Pancreas (tissue), 10 donors: ENCODE measurements at places on chromosomes 2 and 18.

DNA sequence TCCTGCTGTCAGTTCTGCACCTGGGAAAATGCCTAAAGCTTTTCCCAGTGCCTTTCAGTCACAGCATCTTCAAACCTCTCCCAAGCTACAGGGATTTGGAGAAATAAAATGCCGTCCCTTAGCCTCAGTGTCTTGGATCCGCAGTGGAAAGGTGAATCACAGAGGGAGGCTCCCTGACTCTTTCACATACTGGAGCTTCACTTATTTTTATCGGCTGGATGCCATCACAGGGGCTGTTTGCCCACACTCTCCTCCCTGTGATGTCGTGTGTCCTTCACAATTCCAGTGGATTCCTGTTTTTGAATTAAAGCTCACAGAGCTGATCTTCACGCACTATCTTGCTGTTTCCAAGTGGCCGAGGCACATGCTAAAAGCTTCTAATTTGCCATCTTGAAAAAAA lies 1303.1 kb upstream of the DDX18 start:
- H3K27me3 ChIP-seq = no peaks in the 10 kb centered on the region
- no peak overlapping the region for H3K4me3 ChIP-seq
- H3K4me1 ChIP-seq = no peaks in the 10 kb centered on the region
- H3K27ac ChIP-seq = no peak overlapping the region
- H3K36me3 ChIP-seq = no peaks in the 10 kb centered on the region
- DNase-seq = no peak

DNA sequence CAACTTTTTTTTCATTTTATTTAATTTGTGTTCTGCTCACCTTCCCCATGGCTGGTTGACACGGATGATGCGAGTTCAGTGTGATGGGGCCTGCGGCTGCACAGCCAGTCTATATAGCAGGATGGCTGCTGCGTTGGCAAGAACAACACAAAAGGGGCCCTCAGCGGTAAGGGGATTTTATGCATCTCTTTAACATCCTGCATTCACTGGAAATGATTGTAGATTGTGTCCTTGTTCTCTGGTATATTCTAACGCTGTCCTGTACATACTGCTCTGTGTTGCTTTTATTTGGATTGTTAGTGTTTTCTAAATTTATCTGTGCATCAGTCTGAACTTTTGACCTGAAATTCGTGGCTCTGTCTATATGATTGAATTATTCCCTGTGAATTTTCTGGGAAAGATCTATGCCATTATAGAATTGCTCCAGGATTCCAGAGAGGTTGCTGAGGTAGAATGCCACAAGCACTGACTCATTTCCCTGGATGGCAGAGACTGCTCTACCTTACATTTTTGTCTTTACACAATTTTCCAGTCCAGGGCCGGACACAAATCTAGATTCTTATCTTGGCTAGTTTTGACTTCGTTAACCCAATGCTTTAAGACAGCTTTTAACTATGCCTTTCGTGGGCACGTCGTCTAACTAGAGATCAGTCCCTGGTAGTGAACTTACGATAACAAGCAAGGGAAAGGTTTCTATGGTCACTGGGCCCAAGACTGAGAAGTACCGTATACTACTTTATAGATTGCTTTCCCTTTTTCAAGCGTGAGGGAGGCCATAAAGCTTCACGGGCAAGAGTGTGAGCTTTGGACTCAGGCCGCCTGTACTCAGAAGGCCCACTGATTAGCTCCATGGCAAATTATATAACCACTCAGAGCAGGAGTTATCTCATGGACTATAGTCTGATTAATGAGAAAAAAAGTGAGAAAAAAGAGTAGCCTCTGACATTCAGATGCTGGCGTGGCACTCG lies at the start of gene CRYGC:
Gene CRYGC (minus strand): TSS at position 85 of the 968 bp plus-strand sequence. CDS start 36 bp downstream, at position 49.
- H3K4me1 ChIP-seq = no peaks in the 10 kb centered on the region
- no peak within 1 kb of the TSS for H3K4me3 ChIP-seq
- no peaks in the 10 kb centered on the region for H3K27me3 ChIP-seq
- H3K27ac ChIP-seq = no peak within 1 kb of the TSS
- no peak for DNase-seq
- H3K36me3 ChIP-seq = no peaks in the 10 kb centered on the region

- H3K36me3 ChIP-seq = no peaks in the 10 kb centered on the region
- no peaks in the 10 kb centered on the region for H3K27me3 ChIP-seq
- no peak overlapping the region for H3K27ac ChIP-seq
- no peak for DNase-seq
- no peak overlapping the region for H3K4me3 ChIP-seq
Observed at GRCh38 chr2:69059731-69060290, 46.8 kb downstream of the ANTXR1 start.

DNA sequence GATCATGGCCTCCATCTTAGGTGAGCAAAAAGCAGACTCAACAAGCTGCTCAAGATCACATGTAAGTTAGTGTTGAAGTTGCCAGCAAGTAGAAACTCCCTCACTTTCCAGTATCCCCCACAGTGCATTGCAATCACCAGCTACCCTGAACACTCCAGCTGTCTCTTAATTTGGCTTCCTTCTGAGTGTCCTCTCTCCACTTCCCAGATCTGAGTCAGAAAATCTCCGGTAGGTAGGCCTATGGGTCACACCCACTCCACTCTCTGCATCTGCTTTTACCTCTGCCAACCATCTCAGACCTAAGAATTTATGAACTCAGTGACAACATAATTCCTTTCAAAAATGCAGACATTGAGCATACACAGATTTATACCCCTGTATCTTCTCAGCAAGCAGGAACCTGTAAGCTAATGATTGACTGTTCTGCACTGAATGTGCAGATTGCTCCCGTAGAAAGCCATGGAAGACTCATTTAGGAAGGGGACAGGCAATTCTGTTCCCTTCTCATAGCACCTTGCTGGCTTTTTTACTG lies 656.9 kb downstream of the EPHA4 start:
- no peak overlapping the region for H3K27ac ChIP-seq
- H3K36me3 ChIP-seq = no peaks in the 10 kb centered on the region
- DNase-seq = no peak

DNA sequence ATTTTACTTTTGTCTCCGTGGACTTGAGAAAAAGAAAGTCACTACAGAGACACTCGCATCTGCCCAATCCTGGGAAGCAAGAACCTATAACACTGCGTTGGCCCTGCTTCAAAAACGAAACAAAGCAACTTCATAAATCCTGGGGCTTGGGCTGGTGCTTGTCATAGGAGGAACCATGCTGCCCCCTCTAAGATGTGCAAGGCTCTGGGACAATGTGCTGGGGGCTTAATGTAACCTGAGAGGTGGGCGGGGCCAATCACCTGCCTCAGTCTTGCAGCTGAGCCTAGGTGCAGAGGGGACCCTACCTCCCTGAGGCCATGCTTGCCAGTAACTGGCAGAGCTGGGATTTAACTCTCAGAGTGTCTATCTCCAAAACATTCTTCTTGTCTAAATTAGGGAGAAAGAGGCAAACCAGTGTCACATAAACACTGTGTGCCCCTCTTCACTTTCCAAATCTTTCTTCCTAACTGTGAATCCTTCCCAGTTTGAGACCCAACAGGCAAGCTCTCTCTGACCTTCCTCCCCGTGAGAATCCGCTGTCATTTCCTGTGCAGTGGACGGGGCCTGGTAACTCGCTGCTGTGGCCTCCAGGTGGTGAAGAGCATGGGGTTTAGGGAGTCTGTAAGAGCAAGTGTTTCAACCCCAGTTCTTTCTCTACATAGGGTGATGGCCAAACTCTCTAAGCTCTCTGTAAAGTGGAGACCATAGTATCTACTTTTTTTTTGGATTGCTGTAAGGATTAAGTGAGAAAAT lies 115.1 kb downstream of the ACKR3 start:
- H3K27ac ChIP-seq = no peak overlapping the region
- no peak overlapping the region for H3K4me3 ChIP-seq
- DNase-seq = no peak
- H3K36me3 ChIP-seq = no peaks in the 10 kb centered on the region
- H3K4me1 ChIP-seq = no peaks in the 10 kb centered on the region

GRCh38 chr2:17960925-17961324 lies 82.5 kb downstream of the KCNS3 start:
- H3K27me3 ChIP-seq = no peaks in the 10 kb centered on the region
- no peak overlapping the region for H3K27ac ChIP-seq
- DNase-seq = no peak
- no peaks in the 10 kb centered on the region for H3K4me1 ChIP-seq

- no peak for DNase-seq
- no peaks in the 10 kb centered on the region for H3K27me3 ChIP-seq
- no peak overlapping the region for H3K4me3 ChIP-seq
- H3K36me3 ChIP-seq = no peaks in the 10 kb centered on the region
Observed at GRCh38 chr2:20540587-20541293, 93.9 kb downstream of the RHOB start.

DNA sequence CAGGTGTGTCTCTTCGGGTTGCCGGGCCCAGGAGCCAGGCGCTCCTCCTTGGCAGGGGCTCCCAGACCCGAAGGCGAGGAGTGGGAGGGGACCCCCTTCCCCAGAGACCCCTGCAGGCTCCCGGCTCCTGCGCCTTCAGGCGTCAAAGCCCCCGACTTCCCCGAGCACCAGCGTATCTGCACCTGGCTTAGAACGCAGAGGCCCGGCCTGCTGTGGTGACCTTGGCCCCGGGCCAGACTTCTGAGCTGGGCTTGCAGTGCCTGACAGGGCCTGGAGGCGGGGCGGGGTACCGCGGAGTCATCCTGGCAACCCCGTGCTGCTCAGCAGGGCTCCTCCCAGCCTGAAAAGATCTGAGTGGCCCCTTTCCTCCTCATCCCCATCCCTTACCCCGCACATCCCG lies 27.0 kb downstream of the SKA1 start:
- H3K36me3 ChIP-seq = no peaks in the 10 kb centered on the region
- no peak overlapping the region for H3K4me3 ChIP-seq
- no peaks in the 10 kb centered on the region for H3K27me3 ChIP-seq
- H3K27ac ChIP-seq = no peak overlapping the region

DNA sequence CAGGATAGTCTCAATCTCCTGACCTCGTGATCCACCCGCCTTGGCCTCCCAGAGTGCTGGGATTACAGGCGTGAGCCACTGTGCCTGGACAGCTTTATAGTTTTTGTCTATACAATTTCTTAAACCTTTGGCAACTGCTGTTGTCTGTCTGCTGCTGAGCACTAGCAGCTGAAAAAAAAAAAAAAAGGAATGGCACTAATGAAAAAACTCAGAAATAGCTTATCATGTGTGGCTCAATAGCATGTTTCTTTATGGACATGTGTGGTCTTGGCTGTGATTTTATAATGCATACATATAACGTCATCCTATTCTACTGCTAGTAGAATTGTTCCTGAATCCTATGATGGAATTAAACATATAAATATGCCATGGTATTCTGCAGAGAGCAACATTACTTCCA lies 231.2 kb downstream of the TPGS2 start:
- H3K4me3 ChIP-seq = no peak overlapping the region
- DNase-seq = no peak
- no peaks in the 10 kb centered on the region for H3K36me3 ChIP-seq
- H3K4me1 ChIP-seq = no peaks in the 10 kb centered on the region
- H3K27me3 ChIP-seq = no peaks in the 10 kb centered on the region

GRCh38 chr2:32010670-32011484 lies at the start of gene MEMO1:
Gene MEMO1 (minus strand): TSS chr2:32011008. CDS start chr2:32010247, 761 bp downstream.
- no peaks in the 10 kb centered on the region for H3K36me3 ChIP-seq
- H3K27me3 ChIP-seq = no peaks in the 10 kb centered on the region

DNA sequence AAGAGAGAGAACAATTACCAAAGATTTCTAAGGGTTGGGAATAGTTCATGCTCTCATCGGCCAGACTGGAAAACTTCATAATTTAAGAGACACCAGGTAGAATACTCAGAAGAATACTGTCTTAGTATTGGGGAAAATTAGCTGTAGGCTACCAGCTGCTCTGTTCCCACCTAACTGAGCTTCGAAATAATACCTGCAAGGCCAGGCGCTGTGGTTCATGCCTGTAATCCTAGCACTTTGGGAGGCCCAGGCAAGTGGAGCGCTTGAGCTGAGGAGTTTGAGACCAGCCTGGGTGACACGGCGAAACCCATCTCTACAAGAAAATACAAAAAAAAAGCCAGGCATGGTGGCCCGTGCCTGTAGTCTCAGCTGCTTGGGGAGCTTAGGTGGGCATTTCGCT lies 35.8 kb downstream of the MAP4K3 start:
- DNase-seq = no peak
- no peaks in the 10 kb centered on the region for H3K27me3 ChIP-seq
- H3K4me3 ChIP-seq = no peak overlapping the region

DNA sequence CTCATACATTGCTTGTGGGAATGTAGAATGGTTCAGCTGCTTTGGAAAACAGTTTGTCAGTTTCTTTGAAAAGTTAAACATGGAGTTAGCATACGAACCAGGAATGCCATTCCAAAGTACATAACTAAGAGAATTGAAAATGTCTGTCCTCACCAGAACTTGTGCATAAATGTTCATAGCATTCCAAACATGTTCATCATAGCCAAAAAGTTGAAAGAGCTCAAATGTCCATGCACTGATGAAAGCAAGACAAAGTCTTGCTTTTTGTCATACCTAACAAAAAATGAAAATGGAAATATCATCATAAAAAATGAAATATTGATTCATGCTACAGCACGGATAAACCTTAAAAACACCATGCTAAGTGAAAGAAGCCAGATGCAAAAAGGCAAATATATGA lies 408.8 kb upstream of the UBE2E3 start:
- no peaks in the 10 kb centered on the region for H3K27me3 ChIP-seq
- H3K4me1 ChIP-seq = no peaks in the 10 kb centered on the region
- H3K36me3 ChIP-seq = no peaks in the 10 kb centered on the region
- no peak for DNase-seq
- no peak overlapping the region for H3K4me3 ChIP-seq
